ENCODE measurements at places on chromosomes 6 and 20.

- no peak for DNase-seq
These were observed 560.4 kb upstream of the SYNCRIP start for GRCh38 chr6:86203044-86203443.

- no peak for DNase-seq
These were observed 179.1 kb upstream of the SUPT3H start for GRCh38 chr6:45556828-45557227.

- no peak for DNase-seq
These were observed 177.1 kb downstream of the ALDH8A1 start for GRCh38 chr6:134772671-134773360.

DNA sequence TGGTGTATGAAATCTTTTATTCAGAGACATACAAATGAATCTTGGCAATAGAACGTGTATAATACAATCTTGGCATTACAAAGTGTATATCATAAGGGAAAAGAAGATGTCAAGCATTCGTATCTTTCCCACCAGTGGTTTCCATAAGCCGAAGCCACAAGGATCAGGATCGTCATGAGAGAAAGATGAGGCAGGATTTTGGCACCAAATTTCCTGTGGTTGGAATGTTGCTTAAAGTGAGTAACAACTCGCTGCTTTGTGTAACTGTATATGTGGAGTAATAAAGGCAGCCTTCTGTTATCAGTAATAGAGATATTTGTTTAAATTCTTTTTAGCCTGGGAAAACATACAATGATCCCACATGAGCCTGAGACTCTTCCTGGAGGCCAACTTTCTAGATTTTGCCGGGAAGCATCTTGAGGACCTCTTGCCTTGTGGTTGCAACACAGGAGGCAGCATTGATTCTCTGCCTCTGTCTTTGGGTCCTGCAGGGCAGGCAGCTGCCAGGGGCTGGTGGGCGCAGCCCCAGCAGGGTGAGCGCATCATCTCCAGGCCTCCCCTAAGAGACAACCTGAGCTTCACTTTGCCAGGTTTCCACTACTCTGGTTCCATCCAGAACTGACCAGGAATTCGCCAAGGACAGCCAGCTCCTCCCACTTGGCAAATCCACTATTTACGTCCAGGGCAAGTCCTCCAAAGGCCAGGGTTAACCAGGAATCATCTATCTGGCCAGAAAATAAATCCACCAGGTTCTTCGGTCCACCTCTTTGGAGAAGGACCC lies 230.9 kb upstream of the SULF2 start:
- no peak for DNase-seq

- DNase-seq: no peak
These were observed 91.2 kb upstream of the TINAG start for GRCh38 chr6:54217018-54217417.

DNA sequence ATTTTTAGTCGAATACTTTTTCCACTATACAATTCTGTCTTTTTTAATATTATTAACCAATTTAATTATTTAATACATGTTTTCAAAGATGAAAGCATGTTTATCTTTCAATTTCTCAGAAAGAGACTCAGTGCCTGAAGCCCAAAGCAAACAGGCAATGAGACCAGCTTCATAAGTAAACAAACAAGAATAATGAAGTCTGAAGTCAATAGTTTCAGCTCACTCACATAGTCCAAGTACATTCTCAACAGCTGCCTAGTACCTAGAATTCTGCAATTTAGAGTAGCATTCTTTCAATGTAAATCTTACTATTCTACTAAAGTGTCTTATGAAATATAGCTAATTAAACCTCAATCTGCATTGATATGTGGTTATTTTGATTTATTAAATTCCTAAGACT lies 626.5 kb upstream of the NRSN1 start:
- DNase-seq: no peak

DNA sequence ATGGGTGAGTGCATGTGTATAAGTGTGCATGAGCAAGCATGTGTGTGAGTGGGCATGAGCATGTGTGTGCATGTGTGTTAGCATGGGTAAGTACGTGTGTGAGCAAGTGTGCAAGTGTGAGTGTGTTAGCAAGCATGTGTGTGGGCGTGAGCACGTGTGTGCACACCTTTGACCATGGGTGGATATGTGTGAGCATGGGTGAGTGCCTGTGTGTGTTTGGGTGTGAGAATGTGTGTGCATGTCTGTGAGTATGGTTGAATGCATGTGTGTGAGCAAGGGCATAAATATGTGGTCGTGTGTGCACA lies 84.6 kb downstream of the DLL1 start:
- DNase-seq: no peak

DNA sequence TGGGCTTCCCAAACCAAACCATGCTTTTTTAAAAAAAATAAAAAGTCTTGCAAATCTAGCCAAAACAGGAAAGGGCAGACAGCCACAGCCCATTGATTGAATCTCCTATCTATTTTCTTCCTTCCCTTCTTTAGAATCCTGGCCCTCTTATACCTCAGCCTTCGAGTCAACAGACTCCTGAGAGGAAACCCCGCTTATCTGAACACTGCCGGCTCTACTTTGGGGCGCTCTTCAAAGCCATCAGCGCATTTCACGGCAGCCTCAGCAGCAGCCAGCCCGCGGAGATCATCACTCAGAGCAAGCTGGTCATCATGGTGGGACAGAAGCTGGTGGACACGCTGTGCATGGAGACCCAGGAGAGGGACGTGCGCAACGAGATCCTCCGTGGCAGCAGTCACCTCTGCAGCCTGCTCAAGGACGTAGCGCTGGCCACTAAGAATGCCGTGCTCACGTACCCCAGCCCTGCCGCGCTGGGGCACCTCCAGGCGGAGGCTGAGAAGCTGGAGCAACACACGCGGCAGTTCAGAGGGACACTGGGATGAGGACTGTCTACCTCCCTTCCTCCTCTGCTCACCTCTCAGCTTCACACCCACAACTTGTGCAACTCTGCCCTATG lies 10.1 kb upstream of the RTF2 start:
- DNase-seq: no peak

DNA sequence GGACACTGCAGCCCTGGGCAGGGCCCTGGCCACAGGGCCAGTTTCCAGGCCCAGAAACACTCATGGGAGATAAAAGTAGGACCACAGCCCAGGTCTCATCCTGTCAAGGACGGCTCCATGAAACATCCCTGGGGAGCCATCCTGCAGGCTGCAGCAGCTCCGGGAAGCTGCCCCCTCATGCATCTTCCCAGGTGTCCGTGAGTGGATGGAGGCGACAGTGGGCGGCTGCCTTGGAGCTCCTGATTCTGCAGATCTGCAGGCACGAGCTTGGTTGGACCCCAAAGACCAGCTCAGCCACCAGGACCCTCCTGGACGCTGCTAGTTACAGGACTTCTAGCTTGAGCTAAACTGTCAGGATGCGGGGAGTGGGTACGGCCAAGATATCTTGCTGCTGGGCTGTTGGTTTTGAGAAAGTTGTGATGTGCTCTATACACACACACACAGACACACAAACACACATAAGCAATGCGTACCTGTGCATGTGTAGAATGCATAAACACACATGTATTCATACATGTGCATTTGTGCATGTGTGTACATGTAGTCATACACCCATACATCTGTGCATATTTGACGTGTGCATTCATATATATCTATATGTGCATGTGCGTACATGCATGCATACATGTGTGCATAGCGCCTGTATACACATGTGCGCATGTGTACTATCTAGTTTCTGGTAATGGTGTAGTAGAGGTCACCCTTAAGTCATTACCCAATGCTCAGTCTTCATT lies 297.8 kb downstream of the TAF4 start:
- DNase-seq: no peak

DNA sequence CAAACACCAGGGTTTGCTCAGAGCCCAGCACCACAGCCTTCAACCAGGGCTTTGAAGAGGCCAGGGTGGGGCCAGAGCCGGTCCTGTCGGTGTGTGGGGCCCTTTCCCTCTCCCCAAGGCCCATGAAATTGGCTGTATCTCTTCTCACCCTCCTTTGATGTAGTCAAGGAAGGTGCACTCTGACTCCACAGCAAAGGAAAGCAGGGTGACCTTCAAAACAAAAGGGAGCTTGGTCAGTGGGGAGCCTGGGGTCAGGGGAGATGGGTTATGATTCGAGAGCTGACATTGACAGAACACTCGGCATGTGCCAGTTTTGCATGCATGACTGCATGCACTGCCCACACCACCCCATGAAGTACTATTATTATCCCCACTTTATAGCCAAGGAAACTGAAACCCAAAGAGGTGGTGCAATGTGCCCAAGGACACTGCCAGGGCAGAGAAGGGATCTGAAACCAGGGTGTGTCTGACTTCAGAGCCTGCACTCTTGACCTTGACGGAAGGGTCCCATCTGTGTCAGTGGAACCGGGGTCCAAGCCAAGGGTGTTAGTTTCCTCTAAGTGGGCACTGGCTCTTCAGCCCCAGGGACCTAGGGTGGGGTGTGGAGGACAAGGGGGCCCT lies 55.4 kb downstream of the RAB44 start:
- no peak for DNase-seq

- DNase-seq: no peak
These were observed 300.7 kb downstream of the CLIC5 start for GRCh38 chr6:45714741-45715507.

GRCh38 chr20:46253391-46253790 lies 54.9 kb downstream of the CDH22 start:
- DNase-seq: no peak

GRCh38 chr6:157848693-157849092 lies 25.6 kb downstream of the SNX9 start:
- DNase-seq: no peak

DNA sequence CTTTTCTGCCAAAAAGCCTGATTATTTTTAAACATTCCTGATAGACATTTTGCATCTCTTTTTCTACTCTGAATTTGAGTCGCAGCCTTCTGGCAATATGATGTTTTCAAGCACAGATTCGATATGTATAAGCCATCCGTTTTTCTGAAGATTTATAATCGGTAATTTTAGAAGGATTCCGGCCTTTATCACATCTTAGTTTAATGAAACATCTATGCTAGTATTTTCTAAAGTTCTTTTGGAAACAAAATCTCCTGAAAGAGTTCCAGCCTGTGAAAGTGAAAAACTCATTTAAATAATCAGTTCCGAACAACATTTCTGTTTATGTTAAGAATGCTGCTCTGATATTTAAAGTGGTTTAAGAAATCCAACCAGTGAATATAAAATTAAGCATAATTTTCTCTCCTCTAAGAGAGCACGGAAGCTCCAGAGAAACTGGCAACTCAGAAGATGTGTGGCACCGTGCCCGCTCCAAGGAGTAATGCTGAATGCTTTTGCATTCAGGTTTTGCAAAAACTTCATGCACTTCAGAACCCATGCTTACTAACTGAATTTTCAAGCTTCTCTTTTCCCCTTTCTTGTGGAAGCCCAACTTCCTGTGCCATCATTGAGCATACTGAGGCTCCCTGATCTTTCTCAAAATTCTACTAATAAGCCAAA lies 20.7 kb downstream of the NDUFAF4 start:
- DNase-seq: no peak

DNA sequence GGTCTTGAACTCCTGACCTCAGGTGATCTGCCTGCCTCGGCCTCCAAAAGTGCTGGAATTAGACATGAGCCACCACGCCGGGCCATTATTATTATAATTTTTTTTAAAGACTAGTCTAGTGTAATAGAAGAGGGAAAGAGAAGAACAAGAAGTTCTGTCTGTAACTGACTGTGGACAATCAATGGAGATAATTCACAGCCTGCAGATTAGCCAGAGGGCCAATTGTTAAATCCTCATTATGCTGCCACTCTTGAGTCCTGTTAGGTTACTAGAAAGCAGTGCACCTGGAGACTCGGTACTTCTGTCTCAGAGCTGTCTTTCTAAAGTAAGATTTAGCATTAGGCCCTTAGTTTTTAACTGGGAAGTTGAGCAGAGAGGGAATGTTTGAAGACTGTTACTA lies 37.5 kb downstream of the CARMIL1 start:
- no peak for DNase-seq

- no peak for DNase-seq
These were observed 207.6 kb upstream of the FOXA2 start for GRCh38 chr20:22791877-22792525.

DNA sequence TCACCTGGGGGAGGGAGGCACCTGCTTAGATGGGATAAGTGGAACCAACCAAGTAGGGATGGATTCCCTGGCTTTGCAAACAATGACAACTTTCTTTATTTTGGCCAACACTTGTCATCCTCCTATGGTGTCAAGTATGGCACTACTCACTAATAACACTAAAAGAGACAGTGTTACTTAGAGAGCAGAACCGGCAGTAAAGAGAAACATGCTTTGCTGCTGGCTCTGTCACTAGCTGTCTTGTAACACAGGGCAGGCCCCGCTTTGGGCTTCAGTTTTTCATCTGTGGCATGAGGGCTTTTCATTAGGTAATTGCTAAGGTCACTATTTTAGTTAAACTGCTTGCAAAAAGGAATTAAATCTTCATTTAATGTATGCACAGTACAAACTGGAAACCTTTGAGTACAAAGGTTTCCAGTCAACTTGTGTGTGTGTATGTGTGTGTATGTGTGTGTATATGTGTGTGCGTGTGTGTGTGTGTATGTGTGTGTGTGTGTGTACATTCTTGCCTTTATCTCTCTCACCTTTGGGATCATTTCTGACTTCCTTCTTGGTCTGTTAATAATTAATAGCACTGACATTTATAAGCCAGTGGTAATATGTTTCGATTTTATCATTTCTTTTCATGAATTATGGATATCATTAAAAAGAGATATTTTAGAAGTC lies 64.7 kb downstream of the BTBD3 start:
- no peak for DNase-seq

- DNase-seq: no peak
These were observed 102.7 kb downstream of the RIN2 start for GRCh38 chr20:19860737-19861136.

- DNase-seq: no peak
These were observed 254.4 kb downstream of the NRN1 start for GRCh38 chr6:5752391-5752680.

DNA sequence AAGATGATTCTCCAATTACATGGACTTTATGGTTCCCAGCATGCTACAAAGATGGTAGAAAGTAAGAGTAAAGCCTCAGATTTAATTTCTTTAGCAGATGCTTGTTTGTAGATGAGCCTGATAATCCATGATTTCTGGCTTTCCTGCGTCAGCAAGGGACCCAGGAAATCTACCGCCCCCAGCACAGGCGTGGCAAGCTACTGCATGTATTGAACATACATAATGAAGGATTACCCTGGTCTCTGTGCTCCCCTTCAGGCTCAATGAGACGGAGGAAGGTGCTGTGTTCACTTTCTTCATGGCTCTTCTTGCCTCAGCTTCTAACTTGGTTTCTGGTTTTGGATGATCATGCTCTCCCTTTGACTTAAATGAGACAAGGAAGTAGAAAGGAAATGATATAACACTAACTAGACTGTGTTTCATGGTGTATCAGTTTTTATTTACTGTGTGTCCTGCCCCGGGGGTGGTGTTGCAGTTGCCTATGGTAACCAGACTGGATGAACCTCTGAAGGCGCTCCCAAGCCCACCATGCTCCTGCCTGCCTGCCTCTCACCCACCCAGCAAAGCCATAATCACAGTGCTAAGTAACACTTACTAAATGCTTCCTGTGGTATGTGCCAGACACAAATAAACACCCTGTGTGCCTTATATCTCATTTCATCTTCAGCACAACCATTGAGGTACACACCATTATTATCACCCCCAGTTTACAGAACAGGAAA lies 17.9 kb downstream of the GCM1 start:
- no peak for DNase-seq
